ENCODE measurements at places on chromosomes 5 and 9.
A peak's percentile ranks its signal among the peaks of the same experiment; 100 is the strongest.

DNA sequence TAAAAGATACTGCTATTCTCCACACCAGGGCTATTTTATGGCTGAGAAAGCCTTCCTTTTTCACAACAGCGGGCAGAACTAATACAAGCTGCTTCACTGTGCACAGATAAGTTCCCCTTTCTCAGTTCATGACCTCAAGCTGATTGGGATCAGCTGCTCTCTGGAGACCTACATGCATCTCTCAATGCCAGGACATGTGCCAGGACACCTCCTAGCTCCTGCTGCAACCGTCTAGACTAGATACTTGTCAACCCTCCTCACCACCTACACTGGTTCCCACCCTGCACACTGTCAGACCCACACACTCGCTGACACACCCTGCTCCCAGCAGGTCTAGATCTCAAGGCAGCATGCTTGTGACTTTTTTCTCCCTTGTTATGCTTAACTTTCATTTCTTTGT, 39.8 kb downstream of the STARD4 start:
- DNase-seq: peak; percentile 15

GRCh38 chr9:89956331-89956730, 351.5 kb downstream of the GADD45G start:
- DNase-seq: no peak

DNA sequence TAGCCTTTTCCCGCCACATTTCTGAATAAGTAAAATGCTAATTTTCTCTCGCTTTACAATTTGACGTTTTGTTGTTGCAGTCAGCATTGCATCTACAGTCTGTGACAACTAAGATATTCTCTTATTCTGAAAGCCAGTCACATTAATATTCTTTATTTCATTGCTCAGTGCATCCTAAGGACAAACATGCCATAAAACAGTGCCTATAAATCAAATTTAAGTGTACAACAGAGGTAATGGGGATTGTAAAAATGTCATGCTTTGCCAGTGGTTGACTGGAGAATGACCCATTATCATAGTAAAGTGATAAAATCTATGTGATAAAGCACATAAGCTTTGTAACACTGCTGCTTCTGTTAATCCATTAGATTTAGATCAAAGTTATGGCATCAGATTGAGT, 1850.0 kb upstream of the ACO1 start:
- no peak for DNase-seq

DNA sequence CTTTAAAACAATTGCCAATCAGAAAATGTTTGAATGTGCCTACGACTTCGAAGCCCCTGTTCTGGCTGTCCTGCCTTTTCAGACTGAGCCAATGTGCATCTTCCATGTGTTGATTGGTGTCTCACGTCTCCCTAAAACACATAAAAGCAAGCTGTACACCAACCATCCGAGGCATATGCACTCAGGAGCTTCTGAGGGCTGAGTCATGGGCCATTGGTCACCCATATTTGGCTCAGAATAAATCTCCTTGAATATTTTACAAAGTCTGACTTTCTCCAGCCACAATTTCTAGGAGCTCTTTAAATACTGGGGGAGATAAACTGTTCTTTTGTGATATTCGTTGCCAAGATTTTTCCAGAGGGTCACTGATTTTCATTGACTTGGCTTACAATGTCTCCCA, 53.9 kb downstream of the C9orf57 start:
- no peak for DNase-seq

DNA sequence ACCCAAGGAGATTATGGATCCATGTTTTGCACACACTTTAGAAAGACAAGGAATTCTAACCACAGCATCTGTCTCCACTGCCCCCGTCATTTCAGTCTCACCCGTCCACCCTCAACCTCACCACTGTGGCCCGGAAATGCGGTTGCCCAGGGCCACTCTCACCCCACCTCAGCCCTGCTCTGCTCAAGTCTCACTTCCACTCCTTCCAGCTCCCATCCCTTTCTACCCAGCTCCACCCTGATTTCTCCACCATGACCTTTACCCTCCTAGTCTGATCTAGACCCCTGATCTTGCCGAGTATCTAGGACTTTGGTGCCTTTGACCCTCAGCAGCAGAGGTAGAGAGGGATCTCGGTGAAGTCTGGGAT, 7.2 kb upstream of the KCNIP1 start:
- no peak for DNase-seq

DNA sequence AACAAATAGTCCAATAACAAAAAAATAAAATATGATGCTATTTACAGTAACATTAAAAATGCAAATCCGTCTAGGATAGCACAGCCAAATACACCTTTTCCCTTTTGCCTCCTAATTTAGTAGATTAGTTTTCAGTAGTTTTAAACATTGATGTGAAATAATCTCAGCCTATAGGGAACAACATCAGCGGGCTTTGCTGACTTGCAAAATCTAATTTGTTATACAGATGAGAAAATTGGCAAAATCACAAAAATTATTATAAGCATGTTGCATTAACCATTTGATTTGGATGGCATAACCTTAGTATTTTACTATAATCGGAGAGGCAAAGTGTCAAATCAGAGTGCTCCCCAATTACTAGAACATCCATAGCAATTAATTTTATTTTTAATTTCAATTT, 563.5 kb downstream of the CDH18 start:
- DNase-seq: no peak

DNA sequence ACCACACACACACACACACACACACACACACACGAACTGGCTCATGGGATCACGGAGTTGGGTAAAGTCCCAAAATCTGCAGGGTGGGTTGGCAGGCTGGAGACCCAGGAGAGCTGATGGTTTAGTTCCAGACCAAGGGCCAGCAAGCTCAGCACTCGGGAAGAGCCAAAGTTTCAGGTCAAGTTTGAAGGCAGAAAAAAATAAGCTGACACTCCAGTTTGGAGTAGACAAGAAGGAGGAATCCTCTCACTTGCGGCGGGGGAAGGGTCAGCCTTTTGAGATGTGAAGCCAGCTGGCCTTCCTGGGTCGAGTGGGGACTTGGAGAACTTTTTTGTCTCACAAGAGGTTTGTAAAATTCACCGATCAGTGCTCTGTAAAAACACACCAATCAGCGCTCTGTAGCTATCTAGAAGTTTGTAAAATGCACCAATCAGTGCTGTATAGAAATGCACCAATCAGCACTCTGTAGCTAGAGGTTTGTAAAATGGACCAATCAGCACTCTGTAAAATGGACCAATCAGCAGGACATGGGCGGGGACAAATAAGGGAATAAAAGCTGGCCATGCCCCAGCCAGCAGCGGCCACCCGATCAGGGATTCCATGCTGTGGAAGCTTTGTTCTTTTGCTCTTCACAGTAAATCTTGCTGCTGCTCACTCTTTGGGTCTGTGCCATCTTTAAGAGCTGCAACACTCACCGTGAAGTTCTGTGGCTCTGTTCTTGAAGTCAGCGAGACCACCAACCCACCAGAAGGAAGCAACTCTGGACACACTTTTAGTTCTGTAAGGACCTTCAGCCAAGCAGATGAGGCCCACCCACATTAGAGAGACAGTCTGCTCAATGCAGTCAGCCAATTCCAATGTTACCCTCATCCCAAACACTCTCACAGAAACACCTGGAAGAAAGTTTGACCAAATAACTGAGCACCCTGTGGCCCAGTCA, 37.8 kb upstream of the UNC5A start:
- DNase-seq: no peak

DNA sequence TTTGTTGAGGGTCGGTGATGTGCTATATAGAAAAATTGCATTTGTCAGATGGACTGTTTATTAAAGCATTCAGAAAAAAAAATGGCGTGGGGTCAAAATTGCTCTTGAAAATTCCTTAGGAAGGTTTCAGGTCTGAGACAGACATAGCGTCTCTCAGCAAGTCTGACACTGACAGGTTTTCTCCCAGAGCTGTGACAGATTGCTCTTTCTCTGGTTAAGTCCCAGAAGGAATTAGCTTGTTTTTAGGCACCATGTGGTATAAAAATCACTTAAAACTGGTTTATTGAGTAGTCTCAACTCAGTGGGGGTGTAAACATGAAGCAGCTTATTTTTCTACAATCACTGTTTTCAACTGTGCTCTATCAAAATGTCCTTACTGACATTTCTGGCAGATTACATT, 1379.8 kb downstream of the MAT2B start:
- no peak for DNase-seq

GRCh38 chr5:43338862-43339261, 25.6 kb upstream of the HMGCS1 start:
- no peak for DNase-seq

DNA sequence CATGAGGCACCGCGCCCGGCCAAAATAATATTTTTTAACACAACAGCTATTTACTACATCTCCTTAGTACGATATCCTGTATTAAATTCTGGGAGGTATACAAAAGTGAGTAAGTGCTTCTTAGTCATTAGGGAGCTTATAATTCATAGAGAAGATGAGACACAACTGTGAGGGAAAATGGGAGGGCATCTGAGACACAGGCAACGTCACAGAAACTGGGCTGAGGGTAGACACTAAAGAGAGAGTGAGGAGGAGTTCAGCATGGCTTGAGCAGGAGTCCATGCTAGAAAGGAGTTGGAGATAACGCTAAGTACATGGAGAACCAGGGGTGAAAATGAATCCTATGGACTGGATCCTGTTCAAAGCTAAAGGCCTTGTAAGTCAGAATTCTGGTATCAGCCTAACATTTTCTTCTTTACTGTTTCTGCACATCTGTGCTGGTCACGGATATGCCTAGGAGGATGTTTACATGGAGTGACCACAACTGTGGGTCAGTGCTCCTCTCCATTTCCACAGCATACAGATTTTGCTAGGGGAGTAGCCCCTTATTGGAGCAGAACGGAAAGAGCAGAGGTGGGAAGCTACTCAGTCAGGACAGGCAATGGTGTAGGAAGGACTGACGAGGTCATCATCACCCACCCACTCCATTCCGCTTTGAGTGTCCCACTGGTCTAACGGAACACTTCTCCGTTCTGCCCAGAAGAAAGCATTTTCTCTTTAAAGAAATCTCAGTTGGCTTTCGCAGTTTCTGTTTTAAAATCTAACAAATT, 310.4 kb upstream of the EFNA5 start:
- no peak for DNase-seq

DNA sequence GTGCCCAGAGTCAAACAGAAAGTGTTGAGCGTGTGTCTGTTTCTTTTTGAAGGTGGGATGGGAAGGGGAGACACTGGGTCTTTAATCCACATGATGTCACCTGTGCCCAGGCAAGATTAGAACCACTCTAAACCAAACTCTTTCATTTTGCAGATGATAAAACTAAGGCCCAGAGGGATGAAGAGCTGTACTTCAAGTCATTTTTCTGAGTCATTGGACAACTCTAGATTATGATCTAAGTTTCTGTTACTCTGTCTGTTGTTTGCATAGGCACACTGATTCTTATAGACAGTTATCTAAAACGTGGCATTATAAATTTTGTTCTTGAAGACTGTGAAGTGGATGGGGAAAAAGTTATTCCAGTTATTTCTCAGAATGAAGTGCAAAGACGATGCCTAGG, 48.8 kb downstream of the MAST4 start:
- no peak for DNase-seq

GRCh38 chr5:35218981-35219380, 11.3 kb downstream of the PRLR start:
- DNase-seq: no peak

DNA sequence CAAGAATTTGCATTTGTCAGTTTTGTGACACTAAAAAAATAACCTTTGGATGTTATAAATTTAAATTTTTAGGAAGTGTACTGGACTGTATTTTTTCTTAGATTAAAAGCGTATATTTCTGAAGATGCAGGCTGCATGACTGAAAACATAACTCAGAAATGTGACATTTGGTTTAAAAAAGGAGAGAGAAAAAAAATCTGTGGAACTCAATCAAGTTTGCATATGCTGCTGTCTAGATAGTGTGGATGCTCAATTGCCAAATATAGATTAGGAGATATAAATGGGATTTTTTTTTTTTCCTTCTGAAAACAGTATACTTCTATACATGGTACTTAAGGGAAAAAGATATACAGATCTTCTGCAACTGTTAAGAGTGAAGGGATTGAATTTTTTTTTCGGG, 402.3 kb downstream of the TAF11L14 start:
- DNase-seq: no peak

GRCh38 chr5:128673411-128673957, 135.4 kb upstream of the FBN2 start:
- DNase-seq: no peak

GRCh38 chr5:108786806-108787483, 39.2 kb downstream of the FER start:
- no peak for DNase-seq

DNA sequence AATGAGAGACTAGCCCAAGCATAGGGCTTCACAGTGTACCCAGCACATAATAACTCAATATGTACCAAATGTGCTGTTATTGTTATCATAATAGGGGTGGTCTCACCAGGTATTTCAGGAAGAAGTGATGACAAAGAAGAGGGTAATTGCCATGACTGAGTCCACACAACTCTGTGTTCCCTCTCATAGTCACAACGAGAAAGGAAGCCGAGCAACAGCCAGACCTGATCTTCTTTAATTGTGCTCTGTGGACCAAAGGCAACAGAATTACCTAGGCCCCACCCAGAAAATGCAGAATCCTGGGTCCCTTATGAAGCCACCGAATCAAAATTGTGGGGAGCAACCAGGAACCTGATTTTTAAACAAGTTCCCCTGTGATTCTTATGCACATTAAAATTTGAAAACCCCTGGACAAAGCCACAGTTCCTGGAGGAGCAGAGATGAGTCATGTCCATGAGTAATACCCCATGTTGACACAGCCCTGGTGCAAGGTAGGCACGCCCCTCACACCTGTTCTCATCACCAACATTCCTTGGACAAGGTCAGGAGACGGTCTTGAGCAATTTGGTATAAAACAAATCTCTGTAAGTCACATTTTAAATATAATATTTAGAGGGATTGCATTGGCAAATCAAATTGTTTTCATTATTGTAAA, 5.2 kb downstream of the FGF1 start:
- no peak for DNase-seq

DNA sequence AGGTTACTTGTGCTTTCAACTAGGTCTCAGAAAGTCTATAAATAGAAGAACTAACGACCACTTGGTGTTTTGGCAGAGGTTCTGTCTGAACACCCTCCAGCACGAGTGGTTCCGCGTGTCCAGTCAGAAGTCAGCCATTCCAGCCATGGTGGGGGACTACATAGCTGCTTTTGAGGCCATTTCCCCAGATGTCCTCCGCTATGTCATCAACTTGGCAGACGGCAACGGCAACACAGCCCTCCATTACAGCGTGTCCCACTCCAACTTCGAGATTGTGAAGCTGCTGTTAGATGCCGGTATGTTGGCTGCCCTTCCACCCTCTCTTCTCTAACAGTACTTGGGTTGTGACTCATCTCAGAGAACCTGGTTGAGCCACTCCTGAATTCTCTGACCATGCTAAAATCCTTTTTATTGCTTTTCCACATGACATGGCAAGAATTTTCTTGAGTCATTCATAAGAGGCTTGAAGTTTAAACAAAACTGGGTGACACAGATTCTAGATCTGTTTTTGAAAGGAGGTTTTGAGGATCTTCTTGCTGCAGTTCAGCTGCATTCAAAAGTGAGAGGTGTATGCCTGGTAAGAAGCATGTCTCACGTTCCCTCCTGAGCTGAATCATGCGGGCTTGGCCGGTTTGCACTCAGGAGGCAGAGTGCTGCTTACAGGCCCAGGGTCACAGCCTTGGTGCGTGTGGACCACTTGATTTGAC, 103.1 kb upstream of the DMRT1 start:
- DNase-seq: no peak

- DNase-seq: no peak
Observed at GRCh38 chr9:132046456-132046855, 33.2 kb downstream of the MED27 start.

- peak; percentile 31 for DNase-seq
Observed at GRCh38 chr5:139904816-139905661, 109.4 kb downstream of the PSD2 start.

Data from GM20000 (cell line).